ENCODE measurements at places on chromosomes 12 and 14.
A peak's percentile ranks its signal among the peaks of the same experiment; 100 is the strongest.

GRCh38 chr12:48717252-48717695 lies 767 bp upstream of the CCNT1 start:
- peak; percentile 18 for DNase-seq

DNA sequence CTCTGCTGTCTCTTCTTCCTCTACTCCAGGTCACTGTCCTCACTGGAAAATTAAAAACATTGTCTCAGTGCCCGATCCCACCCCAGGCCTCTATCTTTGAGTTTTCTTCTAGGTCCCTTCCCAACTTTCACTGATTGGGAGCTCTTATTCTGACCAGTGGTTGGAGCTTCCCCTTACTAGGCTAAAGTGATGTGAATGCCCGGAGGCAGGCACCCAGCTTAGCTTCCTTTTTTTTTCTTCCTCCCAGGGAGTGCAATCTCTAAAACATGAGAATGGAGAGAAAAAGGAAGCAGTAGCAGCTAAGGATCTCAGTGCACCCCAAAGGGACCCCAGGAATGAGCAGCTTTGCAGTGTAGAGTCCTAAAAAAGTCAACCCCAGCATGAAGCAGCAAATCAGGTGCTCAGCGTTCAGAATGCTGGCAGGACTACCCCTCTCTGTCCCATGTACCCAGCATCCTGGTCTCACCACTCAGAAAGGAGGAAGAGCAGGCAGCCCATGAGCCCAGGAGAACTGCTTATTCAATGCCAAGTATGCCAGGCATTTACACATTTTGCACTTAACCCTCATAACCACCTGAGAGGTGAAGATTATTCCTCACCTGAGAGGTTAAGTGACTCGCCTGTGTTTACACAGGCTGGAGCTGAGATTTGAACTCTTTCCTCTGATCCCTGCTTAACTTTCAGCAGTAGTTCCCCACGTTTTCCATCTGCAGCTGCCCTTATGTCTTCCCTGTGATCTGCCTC lies 146.2 kb upstream of the PWP1 start:
- DNase-seq = no peak

DNA sequence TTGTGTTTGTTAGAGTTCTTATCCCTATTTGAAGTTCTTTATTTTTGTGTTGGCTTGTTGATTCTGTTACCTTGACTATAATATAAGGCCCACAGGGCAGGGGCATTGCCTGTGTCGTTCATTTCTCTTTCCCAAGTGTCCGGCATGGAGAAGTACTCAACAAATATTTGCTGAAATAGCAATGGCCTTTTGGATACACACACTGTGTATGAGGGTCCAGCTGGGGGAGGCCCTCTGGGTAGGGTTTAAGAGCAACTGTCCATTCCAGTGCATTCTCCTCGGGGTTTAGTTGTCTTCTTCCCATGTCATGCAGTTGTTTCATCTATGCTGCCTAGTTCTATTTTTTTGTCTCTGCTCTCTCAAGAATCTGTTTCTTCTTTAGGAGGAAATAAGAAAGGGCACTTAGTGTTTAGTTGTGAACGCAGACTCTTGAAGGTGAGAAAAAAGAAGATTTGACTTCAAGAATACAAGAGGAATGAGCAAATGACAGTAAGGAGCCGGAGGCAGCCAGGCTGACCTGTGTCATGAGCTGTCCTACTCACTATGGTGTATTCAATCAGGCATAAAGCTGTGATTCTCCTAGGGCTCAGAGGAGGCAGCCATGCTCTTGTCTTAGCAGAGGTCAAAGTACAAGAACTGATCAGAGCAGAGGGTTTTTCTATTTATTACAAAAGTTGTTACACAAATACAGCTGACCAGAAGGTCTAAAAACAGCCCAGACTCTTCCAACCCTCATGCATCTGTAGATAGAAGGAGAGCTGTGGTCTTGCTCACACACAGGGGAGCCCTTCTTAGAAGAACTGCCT lies 10.2 kb downstream of the ERG28 start:
- DNase-seq = peak; percentile 16

GRCh38 chr12:20272801-20273200 lies 95.5 kb upstream of the PDE3A start:
- peak; percentile 25 for DNase-seq

GRCh38 chr12:6666211-6666610 lies 3.3 kb upstream of the ING4 start:
- DNase-seq = no peak

GRCh38 chr14:55074662-55075061 lies 23.2 kb downstream of the MAPK1IP1L start:
- peak; percentile 28 for DNase-seq

- DNase-seq = peak; percentile 67
These were observed 20.5 kb downstream of the TAMALIN start for GRCh38 chr12:52027085-52027843.

DNA sequence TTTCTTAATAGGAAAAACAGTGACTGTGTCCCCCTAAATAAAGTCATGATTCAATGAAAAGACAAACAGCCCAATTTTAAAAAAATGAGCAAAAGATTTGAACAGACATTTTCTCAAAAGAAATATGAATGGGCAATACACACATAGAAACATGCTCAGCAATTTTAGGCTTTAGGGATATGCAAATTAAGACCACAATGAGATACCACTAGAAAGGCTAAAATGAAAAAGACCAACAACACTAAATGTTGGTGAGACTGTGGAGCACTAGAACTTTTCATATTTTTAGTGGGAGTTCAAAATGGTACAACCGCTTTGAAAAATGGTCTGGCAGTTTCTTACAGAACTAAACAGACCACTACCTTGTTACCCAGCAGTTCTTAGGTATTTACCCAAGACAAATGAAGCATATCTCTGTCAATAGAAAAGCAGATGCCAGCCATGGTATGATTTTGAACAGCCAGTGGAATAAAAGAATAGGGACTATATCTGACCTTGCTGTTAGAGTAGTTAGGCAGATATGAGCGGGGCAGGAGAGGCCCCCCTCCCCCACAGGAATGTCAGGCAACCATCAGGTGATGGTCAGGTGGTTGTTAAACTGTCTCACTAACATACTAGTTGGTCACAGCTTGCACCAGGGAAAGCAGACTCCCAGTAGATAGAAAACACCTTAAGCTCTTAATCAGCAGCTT lies 108.8 kb downstream of the PRKCH start:
- DNase-seq = no peak

DNA sequence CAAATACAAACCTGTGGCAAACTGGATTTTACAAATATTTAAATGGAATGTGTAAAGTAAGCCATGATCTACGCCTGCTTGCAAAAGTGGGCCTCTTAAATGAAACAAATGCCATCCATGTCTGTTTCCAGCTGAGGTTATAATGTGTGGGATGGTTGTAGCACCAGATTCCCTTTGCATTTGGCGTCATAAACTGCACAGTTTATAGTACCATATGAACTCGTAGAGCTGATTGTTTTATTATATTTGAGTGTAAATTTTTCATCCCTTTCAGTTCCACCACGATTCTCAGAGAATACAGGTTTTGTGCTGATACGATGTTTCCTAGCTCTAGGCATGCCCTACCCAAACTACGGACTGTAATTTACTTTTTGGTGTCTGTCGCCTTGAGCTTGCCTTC lies 374.9 kb downstream of the EGLN3 start:
- DNase-seq = no peak

DNA sequence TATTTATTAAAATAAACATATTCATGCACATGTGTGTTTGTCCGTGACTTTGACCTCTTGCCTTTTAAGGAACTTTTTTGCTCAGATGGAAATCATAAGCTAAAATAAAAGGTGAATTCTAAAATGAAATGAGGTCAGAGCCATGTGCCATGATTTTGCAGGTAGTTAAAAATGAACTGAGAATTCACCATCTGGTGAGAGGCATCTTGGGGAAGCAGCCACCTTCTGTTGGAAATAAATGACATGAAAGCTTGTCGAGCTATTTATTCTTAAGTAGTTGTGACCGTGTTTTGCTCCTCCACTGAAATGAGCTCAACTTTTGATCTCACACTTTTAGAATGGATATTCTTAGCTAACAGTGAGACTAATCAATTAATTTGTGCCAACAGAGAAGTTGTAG lies 56.8 kb upstream of the CNOT2 start:
- DNase-seq = no peak

DNA sequence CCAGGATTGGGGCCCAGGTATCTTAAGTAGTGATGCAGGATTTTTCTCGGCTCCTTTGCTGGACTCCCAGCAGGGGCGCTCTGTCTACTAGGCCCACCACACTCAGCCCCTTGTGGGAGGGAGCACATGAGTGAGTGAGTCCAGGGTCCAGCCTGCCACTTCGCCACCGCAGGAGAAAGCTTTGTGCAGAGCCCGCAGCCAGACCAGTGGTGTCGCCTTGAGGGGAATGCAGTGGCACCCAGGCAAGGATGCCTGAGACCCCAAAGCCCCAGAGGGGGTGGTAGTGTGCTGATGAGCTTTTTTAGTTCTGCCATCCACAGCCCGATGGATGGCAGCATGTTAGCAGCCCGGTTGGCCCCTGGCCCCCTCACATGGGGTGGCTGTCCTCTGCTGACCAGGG lies 5.4 kb upstream of the MRPS35 start:
- no peak for DNase-seq

DNA sequence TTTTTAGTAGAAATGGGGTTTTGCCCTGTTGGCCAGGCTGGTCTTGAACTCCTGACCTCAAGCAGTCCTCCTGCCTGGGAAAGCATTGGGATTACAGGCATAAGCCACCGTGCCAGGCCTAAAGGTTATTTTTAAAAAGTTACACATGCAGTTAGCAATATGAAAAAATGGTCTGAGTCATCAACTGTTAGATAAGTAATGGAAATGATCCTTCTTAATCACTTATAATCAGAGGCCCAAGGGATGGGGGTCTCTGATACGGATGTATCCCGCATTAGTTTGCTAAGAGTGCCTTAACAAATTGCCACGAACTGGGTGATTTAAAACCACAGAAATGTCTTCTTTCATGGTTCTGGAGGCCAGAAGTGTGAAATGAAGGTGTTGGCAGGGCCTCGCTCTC lies 54.1 kb upstream of the FERMT2 start:
- no peak for DNase-seq

- no peak for DNase-seq
These were observed 102.5 kb downstream of the SPTSSA start for GRCh38 chr14:34359420-34360117.

DNA sequence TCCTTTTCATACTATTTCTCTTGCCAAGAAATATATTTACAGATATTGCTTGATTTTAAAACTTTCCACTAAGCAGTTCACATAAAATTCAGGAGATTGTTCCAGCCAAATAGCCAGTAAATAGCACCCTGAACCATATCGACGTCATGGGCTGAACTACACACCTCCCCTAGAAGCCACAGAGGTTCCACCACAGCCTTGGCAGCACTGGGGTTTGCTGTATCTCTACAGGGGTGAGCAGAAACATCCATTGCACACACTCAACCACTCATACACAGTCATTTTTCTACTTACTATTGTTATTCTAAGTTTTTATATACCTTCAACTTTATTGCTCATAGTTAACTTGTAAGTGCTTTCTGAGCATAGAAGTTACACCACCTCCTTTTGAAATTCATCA lies 8.1 kb upstream of the EIF2S3B start:
- no peak for DNase-seq

All from tongue (tissue), 3 donors.